ENCODE measurements at places on chromosomes 7 and 10. TPM values are rescaled to one million over a fixed set of nuclear protein-coding genes. Genes with fewer than 3 reads are reported as not detected.

- H3K27ac ChIP-seq, result no peak overlapping the region
- ATAC-seq, result no peak
- H3K4me3 ChIP-seq, result no peak overlapping the region
- no peaks in the 10 kb centered on the region for H3K27me3 ChIP-seq
Measured at GRCh38 chr7:138519061-138519798, 59.2 kb downstream of the TRIM24 start.

DNA sequence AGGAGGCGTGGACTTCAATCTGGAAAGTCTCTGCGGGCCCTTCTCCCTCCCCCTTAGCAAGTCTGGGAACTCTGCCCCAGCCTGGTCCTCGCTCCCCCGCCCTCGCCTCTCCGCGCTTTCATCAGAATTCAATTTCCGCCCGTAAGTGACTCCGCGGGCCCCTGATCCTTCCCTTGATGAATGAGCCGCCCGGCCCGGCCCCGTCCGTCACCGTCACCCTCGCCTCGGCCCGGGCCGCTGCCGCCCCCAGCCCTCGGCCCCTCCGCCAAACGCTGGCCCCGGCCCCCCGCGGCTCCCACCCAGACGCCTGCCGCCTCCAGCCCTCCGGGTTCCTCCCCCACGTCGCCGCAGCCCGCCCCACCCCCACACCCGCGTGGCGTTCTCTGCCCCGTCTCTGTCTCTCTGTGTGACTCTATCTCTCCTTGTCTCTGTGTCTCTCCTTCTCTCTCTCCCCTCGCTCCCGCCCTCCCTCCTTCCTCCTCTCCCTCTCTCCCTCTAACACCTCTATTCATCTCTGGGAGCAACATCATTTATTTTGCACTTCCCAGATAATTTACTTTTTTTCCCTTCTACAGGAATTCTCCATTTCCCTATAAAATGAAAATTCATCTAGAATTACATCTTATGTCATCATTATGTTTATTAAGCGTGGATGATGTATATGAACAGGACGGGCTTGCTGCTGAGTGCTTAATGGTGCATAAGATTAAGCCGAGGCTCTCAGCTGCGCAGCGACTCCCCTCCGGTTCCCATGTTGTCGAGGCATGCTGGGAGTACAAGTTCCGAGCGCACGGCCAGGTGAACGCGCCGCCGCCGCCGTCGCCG, 91.2 kb upstream of the PAX2 start:
- no peaks in the 10 kb centered on the region for H3K36me3 ChIP-seq
- no peak for ATAC-seq
- H3K27ac ChIP-seq, result no peak overlapping the region
- peaks cover 97% of the 10 kb centered on the region for H3K27me3 ChIP-seq

DNA sequence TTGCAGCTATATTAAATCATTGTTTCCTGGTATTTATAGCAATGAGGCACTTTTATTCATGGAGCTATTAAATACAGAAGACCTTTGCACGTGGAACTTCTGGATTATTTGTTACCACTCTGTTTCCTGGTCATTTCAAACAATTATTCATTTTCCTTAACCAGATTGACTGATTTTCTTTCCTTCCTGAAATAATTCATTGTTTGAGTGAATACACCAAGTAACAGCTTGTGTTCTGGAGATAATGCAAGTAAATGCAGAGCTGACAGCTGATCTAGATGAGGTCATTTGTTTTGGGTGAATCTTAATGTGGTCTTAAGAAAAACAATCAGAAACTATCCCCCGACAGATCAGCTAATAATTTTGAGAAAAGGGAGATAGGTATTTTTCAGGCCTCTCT, 497.7 kb downstream of the KIF20B start:
- no peak for ATAC-seq
- H3K27ac ChIP-seq, result no peak overlapping the region
- H3K4me3 ChIP-seq, result no peak overlapping the region
- H3K36me3 ChIP-seq, result no peaks in the 10 kb centered on the region
- no peaks in the 10 kb centered on the region for H3K4me1 ChIP-seq

DNA sequence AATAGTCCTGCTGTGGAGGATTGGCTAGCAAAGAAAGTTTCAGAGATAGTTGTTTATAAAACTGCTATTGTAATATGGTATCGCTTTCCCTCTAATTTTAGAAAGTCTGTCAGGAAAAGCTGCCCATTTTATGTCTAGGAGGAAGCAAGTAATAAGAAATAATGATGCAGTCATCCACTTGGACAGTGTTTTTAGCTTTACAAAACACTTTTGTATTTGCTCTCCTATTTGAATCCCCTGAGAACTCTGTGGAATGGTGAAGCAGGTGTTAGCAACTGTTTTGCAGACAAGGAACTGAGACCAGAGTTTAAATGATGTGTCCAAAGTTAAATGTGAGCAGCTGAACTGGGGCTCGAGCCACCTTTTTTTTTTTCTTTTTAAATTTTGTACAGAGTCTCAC, 455.8 kb downstream of the XPNPEP1 start:
- no peak overlapping the region for H3K27ac ChIP-seq
- H3K27me3 ChIP-seq, result no peaks in the 10 kb centered on the region
- ATAC-seq, result no peak
- no peaks in the 10 kb centered on the region for H3K36me3 ChIP-seq
- H3K4me1 ChIP-seq, result no peaks in the 10 kb centered on the region

- no peaks in the 10 kb centered on the region for H3K27me3 ChIP-seq
- H3K4me3 ChIP-seq, result no peak overlapping the region
- peak; percentile 69 for ATAC-seq
- no peaks in the 10 kb centered on the region for H3K4me1 ChIP-seq
Measured at GRCh38 chr10:118792526-118792925, 37.8 kb upstream of the CACUL1 start.

- H3K36me3 ChIP-seq, result no peaks in the 10 kb centered on the region
- H3K4me1 ChIP-seq, result no peaks in the 10 kb centered on the region
- no peaks in the 10 kb centered on the region for H3K27me3 ChIP-seq
Measured at GRCh38 chr10:47366731-47367460, 17.2 kb downstream of the ZNF488 start.

DNA sequence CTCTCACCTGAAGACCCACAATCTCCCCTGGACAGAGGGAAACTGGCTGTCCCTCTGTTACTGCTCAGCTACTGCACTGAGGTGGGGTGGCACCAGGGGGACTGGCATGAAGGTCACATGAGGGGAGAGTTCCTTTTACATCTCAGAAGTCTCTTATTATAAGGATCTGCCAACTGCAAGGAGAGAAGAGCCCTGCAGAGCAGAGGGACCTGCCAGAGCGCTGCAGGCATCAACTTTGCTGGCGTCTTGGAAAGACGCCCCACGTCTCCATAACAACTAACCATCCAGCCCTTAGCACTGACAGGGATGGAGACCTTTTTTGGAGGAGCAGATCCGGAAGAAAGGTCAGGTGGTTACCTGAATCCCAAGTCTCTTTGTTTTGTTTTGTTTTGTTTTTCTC, 218.6 kb downstream of the KCNMA1 start:
- no peaks in the 10 kb centered on the region for H3K36me3 ChIP-seq
- H3K27ac ChIP-seq, result peak overlapping the region; percentile 82
- no peak overlapping the region for H3K4me3 ChIP-seq
- peaks cover 10% of the 10 kb centered on the region for H3K4me1 ChIP-seq
- H3K27me3 ChIP-seq, result no peaks in the 10 kb centered on the region

GRCh38 chr7:142279601-142280000, 21.7 kb upstream of the PRSS58 start:
- no peaks in the 10 kb centered on the region for H3K4me1 ChIP-seq
- no peak overlapping the region for H3K27ac ChIP-seq
- no peaks in the 10 kb centered on the region for H3K27me3 ChIP-seq

GRCh38 chr10:103555325-103555649, 61.8 kb downstream of the NEURL1 start:
- H3K36me3 ChIP-seq, result no peaks in the 10 kb centered on the region
- H3K27me3 ChIP-seq, result no peaks in the 10 kb centered on the region
- H3K27ac ChIP-seq, result no peak overlapping the region
- H3K4me3 ChIP-seq, result peak overlapping the region; percentile 59

DNA sequence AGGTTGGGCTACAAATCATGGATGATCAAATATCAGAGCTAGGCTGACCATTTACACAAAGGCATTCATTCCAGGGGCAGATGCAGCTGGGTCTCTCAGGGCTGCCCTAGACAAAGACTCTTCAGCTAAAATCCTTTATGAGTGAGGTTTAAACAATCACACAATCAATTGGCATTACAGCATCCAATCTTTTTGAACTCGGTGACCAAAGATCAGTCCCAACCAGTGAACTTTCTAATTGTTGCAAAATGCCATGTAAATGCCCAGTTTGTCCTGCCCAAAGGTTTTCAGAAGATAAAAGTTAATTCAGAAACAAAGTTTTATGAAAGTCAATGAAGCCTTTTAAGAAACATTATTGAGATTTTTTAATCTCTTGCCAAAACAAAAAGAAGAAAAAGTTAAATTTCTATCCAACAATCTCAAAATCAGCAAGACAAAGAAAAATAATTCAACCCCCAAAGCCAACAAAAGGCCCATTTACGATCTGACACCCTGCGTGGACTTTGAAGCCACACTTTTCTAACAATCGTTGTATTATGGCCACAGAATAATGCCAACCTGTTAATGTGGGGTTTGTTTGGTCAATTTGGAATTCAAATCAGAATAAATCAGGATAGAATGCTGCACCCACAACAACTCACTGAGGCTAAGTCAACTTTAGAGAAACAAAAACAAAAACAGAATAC, 40.9 kb downstream of the GPR37 start:
- no peak overlapping the region for H3K27ac ChIP-seq
- no peaks in the 10 kb centered on the region for H3K4me1 ChIP-seq
- H3K36me3 ChIP-seq, result no peaks in the 10 kb centered on the region
- H3K4me3 ChIP-seq, result no peak overlapping the region
- ATAC-seq, result no peak
- H3K27me3 ChIP-seq, result no peaks in the 10 kb centered on the region

DNA sequence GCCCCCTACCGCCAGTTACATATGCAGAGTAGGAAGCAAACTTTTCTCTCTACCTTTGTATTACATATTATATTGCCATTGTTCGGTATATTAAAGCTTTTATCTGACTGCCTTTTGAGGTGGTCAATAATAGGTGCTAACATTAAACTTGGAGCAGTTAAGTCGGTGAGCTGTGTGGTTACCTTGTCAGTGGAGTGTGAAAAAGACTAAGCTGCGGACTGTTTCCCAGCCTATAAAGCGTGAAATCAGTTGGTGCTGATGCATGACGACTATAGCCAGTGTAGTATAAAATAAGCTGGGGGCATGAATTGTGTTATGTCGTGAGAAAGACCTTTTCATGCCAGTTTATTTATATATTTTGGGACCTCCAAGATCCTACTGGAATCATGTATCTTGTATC, 33.7 kb downstream of the R3HCC1L start:
- H3K4me3 ChIP-seq, result no peak overlapping the region
- no peak for ATAC-seq
- H3K27me3 ChIP-seq, result no peaks in the 10 kb centered on the region
- peaks cover 44% of the 10 kb centered on the region for H3K36me3 ChIP-seq
- no peak overlapping the region for H3K27ac ChIP-seq

DNA sequence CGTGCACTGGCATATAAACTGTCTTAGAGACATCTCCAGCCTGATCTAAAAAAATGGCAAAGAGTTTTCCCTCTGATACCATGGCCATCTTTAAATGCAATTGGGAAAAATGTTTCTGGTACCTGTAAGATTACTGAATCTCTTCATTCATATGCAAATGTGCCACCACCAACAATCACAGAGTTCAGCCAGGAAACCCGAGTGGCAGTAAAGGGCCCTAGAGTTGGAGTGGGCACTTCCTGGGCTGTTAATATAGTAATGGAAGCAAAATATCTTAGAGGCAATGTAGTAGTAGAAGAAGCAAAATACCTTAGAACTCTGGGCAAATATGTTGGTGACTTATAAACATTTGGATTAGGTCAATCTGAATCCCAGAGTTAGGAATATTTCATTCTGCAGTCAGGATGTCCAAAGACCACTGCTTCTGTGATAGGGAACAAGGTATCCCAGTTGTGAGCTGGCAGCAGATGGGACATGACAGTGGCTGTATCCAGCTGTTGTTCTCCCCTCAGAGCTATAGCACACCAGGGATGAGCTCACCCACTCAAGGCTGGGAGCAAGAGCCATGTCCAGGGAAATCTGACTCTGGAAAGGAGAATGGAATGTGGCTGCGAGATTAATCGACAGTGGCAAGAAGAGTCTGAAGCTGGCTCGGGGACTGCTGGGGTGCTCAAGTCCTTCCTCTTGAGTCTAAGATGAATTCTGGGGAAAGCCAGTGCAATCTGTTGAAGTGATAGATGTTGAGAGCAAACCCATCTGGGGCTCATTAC, 332.1 kb downstream of the PHTF2 start:
- H3K4me3 ChIP-seq, result no peak overlapping the region
- no peaks in the 10 kb centered on the region for H3K4me1 ChIP-seq
- H3K36me3 ChIP-seq, result no peaks in the 10 kb centered on the region
- no peaks in the 10 kb centered on the region for H3K27me3 ChIP-seq
- H3K27ac ChIP-seq, result no peak overlapping the region
- ATAC-seq, result no peak

DNA sequence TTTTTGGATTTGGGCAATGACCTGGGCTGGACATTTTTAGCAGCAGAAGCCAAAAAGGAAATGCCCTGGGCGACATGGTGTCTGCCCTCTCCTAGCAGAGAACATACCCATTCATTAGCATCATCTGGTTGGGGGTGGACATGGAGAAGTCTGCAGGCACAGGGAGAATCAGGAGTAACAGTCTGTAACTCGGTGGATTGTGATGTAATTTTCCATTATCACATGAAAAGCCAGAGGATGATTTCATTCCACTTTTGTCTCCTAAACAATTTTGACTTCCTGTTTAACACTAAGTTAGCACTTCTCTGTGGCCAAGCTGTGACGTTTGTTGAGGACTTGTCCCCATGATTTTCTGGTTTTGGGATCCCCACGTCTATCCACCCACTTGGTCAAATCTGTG, 153.8 kb upstream of the HABP2 start:
- H3K27me3 ChIP-seq, result no peaks in the 10 kb centered on the region
- peaks cover 7% of the 10 kb centered on the region for H3K4me1 ChIP-seq
- H3K36me3 ChIP-seq, result no peaks in the 10 kb centered on the region

DNA sequence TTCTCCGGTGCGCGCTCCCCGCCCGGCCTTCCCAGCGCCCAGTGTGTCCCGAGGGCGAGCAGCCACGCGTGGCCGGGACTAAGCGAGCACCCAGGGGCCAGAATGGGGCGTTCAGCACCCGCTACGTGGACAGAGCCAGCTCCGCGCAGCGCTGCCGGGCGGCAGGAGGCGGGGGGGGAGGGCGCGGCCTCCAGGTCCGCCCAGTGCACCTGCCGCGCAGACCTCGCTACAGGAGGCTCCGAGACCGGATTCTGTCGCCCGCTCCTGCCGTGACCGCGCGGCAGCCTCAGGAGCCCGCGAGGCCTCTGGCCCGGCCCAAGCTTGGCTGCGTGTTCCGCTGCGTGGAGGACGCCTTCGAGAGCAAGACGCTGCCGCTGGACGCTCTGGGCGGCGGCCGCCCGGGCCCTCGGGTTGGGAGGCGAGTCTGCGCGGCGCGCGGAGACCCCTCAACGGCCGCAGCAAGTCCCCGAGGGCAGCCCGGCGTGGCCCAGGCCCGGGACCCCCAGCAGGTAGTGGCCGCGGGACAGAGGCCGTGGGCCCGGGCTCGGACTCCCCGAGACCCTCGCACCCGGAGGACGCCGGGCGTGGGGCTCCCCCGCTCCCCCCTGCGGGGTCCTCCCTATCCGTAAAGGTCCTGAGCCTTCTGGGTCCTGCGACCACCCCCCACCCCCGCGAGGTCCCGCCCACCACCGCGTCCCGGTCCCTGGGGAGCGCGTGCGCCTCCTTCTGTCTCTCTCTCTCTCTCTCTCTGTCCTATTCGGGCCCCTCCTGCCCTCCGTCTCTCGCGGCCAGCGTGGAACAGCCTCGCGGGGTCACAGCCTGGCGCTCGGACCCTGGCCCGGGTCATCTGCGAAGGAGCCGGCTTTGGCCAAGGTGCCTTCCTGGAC, 904 bp upstream of the DPYSL4 start:
- H3K4me1 ChIP-seq, result peaks cover 18% of the 10 kb centered on the region
- peaks cover 78% of the 10 kb centered on the region for H3K27me3 ChIP-seq
- peak; percentile 72 for ATAC-seq
- H3K27ac ChIP-seq, result no peak overlapping the region

Gene KIAA1549
- 0.93 TPM for total RNA-seq

Gene VENTX
- total RNA-seq, result 2.0 TPM

Gene GIMAP5
- 43.3 TPM for total RNA-seq

Gene ECHS1
- 68.8 TPM for total RNA-seq

Gene VSTM4
- 11.4 TPM for total RNA-seq
